ENCODE measurements at places on chromosomes 2 and 18. TPM values are rescaled to one million over a fixed set of nuclear protein-coding genes. Genes with fewer than 3 reads are reported as not detected.

Gene FAP
- total RNA-seq: 2.3 TPM

Gene COL3A1
- 109 TPM for total RNA-seq

Gene CLIP4
- 38.8 TPM for total RNA-seq

Gene C18orf54
- 9.2 TPM for total RNA-seq

Gene UGT1A9
- total RNA-seq: not detected

Gene GYPC
- 25.4 TPM for total RNA-seq

Gene REL
- total RNA-seq: 7.4 TPM

Gene NUP35
- total RNA-seq: 44.3 TPM

Gene MYO5B
- total RNA-seq: 6.5 TPM

Gene KLHL14
- total RNA-seq: 2.1 TPM

Gene ALKAL2
- total RNA-seq: 1.4 TPM

Gene SH3RF3
- 6.5 TPM for total RNA-seq

Gene CYP1B1
- total RNA-seq: 11.3 TPM

Gene SLC14A1
- 5.1 TPM for total RNA-seq

Gene BCL11A
- total RNA-seq: 71.5 TPM

Gene QPCT
- 41.8 TPM for total RNA-seq

Gene MOGAT1
- total RNA-seq: not detected

Gene CXCR4
- total RNA-seq: 46.8 TPM

Gene REG3G
- not detected for total RNA-seq

Gene LDLRAD4
- total RNA-seq: 83.5 TPM

Gene SPEG
- 18.2 TPM for total RNA-seq

Gene ANKRD36
- total RNA-seq: 307 TPM

Gene B4GALT6
- total RNA-seq: 29.5 TPM

Gene GAL3ST2
- total RNA-seq: 0.69 TPM

Gene ANKRD30B
- total RNA-seq: 3.9 TPM

Gene RAX
- 0.23 TPM for total RNA-seq

Gene MAT2A
- total RNA-seq: 95.0 TPM

Gene CDH2
- total RNA-seq: 216 TPM

Gene SIX3
- 7.4 TPM for total RNA-seq

Gene CRYBA2
- total RNA-seq: not detected
